ENCODE measurements at places on chromosomes 2 and 18.

- DNase-seq = no peak
Measured at GRCh38 chr18:49456794-49457193, 3.7 kb downstream of the DYM start.

- no peak for DNase-seq
Measured at GRCh38 chr2:234670806-234671205, 173.9 kb upstream of the ARL4C start.

- no peak for DNase-seq
Measured at GRCh38 chr18:11046140-11046539, 103.2 kb downstream of the PIEZO2 start.

GRCh38 chr2:100073110-100073509, 69.3 kb downstream of the AFF3 start:
- DNase-seq = no peak

DNA sequence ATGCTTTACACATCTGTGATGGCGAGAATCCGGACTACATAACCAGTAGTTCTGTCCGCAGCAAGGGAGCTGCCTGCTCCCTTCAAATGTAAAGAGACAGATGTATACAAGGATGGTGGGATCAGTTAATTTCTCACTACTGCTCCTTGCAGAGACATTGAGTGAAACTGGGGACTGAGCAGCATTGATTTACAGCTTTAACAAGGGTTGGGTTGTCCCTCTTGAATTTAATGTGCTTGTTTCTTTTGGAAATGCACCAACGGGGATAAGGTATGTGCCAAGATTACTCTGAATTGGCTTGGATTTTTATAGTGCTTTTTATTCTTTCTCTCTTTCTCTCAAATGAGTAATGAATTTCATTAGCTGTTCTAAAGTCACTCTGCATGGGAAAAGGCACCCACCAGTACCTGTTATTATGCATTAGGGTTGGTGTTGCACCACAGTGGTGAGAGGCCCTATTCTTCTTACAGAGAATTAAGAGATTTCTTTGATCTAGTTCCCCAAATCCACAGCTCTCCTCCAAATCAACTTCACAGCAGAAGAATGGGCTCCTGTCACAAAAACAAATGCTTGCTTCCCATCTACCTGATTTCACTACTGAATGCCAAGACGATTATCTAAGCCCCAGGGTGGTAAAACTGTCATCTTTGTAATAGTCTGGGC, 107.6 kb downstream of the DOCK10 start:
- no peak for DNase-seq

- DNase-seq = no peak
Measured at GRCh38 chr2:23311186-23311585, 73.8 kb upstream of the KLHL29 start.

GRCh38 chr2:187991389-187991788, 300.3 kb upstream of the GULP1 start:
- no peak for DNase-seq

GRCh38 chr2:96949701-96950350, 36.6 kb downstream of the FAM178B start:
- DNase-seq = no peak

DNA sequence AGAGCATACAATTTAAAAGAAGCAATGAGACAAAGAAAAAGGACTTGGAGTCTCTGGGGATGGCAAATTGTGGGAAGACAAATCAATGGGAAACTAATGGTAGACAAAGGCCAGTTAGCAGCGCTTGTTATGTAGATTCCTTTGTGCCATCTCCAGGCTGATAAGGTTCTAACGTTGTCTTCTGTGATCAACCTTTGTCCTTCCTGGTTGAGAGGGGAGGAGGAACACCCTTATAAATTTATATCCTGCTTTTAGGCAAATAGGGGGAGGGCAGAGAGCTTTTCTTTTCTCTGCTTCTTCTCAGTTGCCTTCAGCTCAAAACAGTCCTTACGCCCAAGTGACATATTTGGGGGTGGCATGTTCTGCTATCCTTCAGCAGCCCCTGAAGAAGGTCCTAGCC, 89.8 kb downstream of the STPG4 start:
- no peak for DNase-seq

- DNase-seq = no peak
Measured at GRCh38 chr2:28633746-28634145, 117.9 kb upstream of the PPP1CB start.

- DNase-seq = no peak
Measured at GRCh38 chr2:115299199-115299598, 856.8 kb downstream of the DPP10 start.

- DNase-seq = no peak
Measured at GRCh38 chr18:36419900-36420531, 122.5 kb downstream of the FHOD3 start.

DNA sequence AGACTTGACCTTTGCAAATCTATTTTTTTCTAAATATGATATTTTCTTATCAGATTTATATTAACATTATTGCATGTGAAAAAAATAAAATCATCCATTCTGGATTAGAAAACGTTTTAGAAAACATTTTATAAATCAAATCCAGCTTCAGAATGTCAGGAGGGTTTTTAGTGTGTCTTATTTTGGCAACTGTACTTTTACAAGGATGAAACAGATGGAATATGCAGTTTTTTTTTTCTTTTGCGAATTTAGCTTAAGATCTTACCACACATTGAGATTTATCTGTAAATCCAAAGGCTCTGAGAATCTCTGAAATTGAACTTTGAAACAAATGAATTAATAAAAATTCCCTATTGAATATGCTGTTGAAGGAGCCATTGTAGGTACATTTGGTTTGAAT, 36.7 kb downstream of the FAM171B start:
- no peak for DNase-seq

DNA sequence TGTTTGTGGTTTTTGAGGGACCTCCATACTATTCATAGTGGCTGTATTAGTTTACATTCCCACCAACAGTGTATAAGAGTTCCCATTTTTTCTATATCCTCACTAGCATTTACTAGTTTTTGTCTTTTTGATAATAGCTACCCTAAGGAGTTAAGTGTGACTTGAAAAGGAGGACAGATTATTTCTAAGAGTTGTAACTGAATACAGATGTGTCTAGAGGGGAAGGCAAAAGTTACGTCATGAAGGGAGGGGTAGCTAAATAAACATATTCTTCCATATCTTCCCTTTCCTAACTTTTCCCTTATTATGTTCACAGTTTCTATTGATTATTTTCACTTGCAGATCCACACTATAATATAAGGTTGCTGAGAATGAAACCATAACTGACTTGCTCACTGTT, 1315.7 kb upstream of the ZEB2 start:
- DNase-seq = no peak

GRCh38 chr2:29349316-29350030, 234.3 kb downstream of the CLIP4 start:
- DNase-seq = no peak

- DNase-seq = no peak
Measured at GRCh38 chr2:11311543-11311942, 32.9 kb downstream of the ROCK2 start.

DNA sequence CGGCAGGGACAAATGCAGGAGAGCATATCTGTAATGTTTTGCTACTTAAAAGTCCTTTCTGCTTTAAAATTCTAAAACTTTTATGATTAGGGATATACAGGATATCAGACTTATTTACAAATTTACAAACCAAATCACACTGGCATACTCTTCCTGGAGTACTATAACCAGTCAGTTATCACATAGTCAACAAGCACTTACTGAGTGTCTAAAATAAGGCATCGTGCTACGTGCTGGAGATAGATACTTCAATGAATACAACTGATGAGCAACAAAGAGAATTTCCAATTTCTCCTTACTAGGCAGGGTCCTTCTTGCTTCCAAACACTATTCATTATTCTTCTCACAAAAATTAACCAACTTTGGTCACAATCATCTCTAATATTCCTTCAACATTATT, 113.5 kb downstream of the PLEKHM3 start:
- DNase-seq = no peak

GRCh38 chr18:48798334-48799245, 152.2 kb downstream of the SMAD7 start:
- DNase-seq = no peak

DNA sequence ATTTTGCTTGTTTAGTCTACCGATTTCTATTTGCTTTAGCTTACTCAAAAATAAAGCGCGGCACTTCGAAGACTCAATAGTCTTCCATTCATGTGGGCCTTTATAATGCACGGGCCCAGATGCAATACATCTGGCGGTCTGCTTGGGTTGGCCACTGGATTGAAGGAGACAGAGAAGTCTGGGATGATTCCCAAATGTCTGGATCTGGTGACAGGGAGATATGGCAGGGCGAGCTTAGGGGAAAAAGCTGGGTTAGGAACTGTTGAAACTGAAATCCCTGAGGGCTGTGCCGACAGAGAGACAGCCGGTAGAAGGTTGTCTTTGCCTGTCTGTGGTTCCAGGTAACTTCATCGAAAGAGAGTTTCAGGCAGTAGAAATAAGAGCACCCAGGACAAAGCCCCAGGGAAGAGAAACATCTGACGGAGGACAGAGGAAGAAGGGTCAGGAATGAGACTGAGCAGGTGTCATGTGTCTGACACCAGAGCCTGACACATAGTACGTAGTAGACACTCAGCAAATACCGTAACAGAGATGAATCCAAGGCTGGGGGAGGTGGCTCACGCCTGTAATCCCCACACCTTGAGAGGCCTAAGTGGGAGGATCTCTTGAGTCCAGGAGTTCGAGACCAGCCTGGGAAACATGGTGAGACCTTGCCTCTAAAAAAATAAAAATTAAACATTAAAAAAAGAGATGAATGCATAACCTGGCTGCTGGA, 13.6 kb downstream of the CLUL1 start:
- no peak for DNase-seq

GRCh38 chr2:76584474-76584873, 873.8 kb upstream of the GCFC2 start:
- DNase-seq = no peak

- DNase-seq = no peak
Measured at GRCh38 chr18:11740461-11740860, 51.4 kb downstream of the GNAL start.

GRCh38 chr2:227654426-227654825, 12.2 kb upstream of the SCYGR5 start:
- no peak for DNase-seq

DNA sequence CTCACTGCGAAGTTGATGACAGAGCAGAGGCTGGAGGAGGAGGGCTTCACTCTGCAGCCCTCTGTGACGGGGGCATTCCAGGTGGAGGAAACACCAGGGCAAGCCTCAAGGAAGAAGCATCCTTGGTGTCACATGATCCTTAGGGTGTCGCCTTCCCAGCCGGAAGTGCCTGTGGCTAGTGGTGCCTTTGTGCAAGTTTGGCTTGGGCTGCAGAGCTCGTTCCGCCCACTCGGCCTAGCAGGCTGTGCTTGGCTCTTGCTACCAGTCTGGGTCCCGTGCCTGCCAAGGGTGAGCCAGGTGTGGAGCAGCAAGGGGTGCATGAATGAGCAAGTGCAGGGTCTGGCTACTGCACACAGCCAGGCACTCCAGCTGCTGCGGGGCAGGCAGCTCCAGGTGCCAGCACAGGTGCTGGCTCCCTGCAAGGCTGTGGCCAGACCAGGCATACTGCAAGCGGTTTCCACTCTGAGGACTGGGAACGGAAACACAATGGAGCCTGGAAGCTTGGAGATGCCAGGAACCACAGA, 325.3 kb upstream of the SMIM21 start:
- DNase-seq = no peak

DNA sequence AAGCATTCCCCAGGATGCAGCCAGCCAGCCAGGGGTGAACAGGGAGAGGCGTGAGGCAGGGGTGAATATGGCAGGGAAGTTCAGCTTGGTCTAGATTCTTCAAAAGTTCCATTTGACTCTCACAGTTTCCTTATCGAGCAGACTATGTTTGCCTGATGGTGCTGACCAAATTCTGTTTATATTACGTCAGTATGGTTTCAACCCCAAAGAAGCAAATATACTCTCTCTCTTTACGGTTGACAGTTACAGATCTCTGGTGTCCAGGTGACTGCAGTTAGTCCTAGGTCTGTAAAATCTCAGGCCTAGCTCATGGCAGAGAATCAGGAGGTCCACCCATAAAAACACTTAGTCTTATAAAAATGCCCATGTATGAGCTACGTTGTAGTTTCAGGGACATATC, 38.3 kb upstream of the DNMT3A start:
- no peak for DNase-seq

- DNase-seq = no peak
Measured at GRCh38 chr2:48885841-48886240, 130.3 kb upstream of the LHCGR start.

- DNase-seq = no peak
Measured at GRCh38 chr2:96336104-96336775, 674 bp downstream of the NCAPH start.

- no peak for DNase-seq
Measured at GRCh38 chr2:128456281-128456680, 137.6 kb upstream of the HS6ST1 start.

GRCh38 chr18:34542625-34543024, 167.5 kb upstream of the DTNA start:
- no peak for DNase-seq

- DNase-seq = no peak
Measured at GRCh38 chr2:216773072-216773471, 77.7 kb upstream of the IGFBP5 start.

DNA sequence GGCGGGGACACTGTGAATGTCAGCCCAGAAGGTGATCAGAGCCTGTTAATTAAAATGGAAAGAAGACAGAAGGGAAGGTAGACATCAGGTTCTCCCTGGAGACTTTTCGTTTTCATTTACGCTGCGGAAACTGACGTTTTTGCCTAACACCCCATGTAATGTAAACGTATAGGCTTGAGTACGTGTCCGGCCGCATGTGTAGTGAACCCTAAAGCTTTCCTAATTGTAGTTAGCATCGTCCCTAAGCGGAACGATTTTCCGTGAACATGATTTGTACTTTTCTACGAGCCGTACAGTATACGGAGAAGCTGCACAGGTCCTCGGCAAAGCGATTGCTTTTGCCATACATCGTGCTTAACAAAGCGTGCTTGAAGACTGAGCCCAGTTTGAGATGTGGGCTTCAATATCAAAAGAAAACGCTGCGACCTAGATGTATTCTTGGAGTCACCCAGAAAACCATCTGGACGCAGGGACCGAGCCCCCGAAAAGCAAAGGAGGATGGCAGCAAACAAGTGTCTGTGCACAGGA, 284 bp downstream of the TIMM21 start:
- no peak for DNase-seq

DNA sequence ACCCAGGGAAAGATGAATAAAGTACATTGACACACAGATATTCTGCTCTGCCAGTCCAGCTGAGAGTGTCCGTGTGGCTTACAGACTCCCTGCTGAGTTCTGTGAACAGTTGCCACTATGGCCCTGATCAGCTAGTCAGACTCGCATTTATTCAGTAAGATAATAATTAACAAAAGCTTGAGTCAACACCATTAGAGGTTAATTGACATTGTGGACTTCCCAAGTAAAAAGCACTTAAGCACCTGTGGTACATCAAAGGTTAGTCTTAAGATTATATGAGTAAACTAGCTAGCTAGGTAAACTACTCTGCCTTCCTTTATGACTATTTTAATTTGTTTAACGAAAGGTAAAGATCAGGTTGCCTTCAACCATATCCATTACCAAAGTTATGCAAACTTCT, 33.7 kb downstream of the ANKRD30B start:
- no peak for DNase-seq

GRCh38 chr2:105537920-105538319, 139.1 kb upstream of the FHL2 start:
- DNase-seq = no peak

- no peak for DNase-seq
Measured at GRCh38 chr2:98787700-98788099, 56.8 kb upstream of the MGAT4A start.

Measured in stimulated activated CD8-positive, alpha-beta memory T cell treated with anti-CD3 and anti-CD28 coated beads, Interleukin-15, amount 100 ng/mL, for 24 hours (primary cell).